ENCODE measurements at places on chromosomes 5 and 9. TPM values are rescaled to one million over a fixed set of nuclear protein-coding genes. Genes with fewer than 3 reads are reported as not detected.

- no peak for DNase-seq
These were observed 373.3 kb upstream of the FAM174A start for GRCh38 chr5:100161868-100162267.

Gene SMIM32
- 0.61 TPM for polyA plus RNA-seq

DNA sequence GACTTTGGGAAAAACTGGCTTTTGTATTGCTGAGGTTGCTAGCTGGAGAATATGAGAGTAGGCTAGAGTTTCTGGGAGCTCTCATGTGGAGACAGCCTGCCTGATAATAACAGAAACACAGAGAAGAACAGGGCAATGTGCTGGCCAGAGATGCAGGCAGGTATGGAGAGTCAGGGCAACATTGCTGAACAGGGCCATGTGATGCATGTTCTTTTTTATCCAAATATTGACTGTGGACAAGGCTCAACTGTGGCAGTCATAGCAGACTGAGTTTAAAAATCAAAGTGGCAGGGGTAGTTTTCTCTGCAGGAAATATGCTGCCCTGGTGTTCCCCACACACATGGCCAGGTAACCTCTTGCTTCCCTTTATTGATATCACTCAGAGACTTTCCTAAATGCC is 381.1 kb downstream of the RASEF start:
- no peak for DNase-seq

- no peak for DNase-seq
These were observed 157.1 kb downstream of the HTR1A start for GRCh38 chr5:63805151-63805550.

Gene GDF9
- 1.2 TPM for polyA plus RNA-seq

- DNase-seq = no peak
These were observed 3.2 kb upstream of the TMEM268 start for GRCh38 chr9:114607671-114608524.

DNA sequence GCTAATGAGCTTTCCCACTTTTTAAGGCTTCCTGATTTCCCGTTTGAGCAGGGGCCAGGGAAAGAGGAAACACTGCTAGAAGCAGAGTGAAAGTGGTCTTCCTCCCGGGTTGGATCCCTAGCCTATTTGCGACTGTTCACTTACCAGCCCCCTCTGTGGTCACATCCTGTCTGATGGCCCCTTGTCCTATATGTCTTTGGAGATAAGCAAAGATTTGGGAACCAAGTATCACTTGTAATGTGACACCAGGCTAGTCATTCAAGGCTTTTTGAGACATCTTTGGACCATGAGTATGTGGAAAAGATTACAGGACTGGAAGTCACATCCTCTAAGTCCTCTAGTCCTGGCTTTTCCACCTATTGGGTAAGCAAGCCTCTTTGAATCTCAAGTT is 6.1 kb downstream of the DNAJB5 start:
- no peak for DNase-seq

GRCh38 chr5:135568923-135569360 is 9.8 kb downstream of the CXCL14 start:
- no peak for DNase-seq

DNA sequence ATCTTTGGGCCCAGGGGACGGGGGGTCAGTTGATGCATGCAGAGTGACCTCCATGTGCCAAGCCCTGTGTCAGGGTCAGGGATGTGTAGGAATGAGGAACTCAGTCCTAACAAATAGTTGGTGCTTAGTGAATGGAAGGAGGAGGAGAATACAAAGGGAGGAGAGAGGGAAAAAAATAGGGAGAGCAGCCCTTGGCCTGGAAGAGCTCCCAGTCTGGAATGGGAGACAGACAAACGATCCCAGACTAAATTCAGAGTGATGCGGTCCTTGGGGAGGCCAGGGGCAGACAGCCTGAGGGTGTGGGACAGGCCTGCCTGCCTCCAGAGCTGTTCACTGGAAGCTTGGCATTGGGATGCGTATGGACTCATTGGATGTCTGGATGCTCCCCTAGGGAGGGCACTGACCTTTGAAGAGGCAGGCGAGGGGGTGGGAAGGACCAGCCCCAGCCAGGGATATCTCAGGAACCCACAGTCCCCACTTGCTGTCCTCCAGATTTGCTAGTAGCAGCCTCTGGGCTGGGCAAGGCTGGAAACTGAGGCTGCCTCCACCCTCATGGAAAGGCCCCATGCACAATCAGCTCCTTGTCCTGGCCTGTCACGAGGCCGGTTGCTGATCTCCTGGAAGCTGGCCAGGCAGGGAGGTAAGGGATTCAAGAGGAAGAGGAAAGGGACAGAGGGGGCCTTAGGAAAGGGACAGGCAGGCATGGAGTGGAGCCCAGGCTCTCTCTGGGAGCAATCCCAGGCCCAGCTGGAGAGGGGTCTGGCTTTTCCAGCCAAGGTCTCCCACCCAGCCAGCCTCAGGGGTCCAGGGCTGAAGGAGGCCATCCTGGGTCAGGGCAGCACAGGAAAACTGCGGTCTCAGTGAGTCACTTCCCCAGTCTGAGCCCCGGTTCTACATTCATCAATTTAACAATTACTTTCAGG is 69.0 kb upstream of the GGTA1 start:
- no peak for DNase-seq

DNA sequence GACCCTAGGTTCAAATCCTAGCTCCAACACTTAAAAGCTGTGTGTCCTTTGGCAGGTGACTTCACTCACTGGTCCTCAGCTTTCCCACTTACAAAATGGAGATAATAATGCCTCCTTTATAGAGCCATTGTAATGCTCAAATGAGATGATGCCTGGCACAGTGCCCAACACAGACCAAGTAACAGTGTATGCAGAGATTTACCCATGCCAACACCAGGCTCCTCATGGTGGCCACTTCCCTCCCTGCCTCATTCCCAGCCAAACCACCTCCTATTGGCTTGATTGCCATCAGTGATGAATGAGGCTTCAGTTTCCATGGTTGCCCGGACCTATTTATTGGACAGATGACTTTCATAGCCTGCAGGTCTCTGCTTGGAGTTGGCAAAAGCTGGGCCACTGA is 469.4 kb downstream of the CDK5RAP2 start:
- no peak for DNase-seq

DNA sequence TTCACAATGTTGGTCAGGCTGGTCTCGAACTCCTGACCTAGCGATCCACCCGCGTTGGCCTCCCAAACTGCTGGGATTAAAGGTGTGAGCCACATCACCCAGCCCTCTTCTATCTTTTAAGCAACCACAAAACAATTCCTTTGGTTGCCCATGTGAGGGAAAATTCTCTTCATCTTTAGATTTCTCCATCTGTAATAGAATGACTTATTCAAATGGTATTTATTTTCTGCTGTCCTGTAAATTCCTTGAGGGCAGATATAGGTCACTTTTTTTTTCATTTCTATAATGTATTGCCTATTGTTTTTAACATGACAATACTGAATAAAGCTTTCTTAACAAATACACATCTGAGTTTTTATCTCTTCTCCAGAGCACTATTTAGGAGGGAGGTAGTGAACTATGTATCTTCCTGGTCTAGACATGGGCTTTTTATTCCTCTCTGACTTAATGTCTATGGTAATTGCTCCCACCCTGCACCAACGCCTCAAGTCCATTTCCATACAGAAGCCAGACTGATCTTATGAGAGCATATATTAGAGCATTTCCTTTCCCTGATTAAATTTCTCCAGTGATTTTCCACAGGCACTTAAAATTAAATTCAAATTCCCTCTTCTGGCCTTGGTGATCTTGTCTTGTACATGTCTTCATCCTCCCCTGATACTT is 595.6 kb downstream of the CAAP1 start:
- no peak for DNase-seq

Gene GMCL2
- polyA plus RNA-seq = not detected

Gene SHISAL2B
- 7.4 TPM for polyA plus RNA-seq

DNA sequence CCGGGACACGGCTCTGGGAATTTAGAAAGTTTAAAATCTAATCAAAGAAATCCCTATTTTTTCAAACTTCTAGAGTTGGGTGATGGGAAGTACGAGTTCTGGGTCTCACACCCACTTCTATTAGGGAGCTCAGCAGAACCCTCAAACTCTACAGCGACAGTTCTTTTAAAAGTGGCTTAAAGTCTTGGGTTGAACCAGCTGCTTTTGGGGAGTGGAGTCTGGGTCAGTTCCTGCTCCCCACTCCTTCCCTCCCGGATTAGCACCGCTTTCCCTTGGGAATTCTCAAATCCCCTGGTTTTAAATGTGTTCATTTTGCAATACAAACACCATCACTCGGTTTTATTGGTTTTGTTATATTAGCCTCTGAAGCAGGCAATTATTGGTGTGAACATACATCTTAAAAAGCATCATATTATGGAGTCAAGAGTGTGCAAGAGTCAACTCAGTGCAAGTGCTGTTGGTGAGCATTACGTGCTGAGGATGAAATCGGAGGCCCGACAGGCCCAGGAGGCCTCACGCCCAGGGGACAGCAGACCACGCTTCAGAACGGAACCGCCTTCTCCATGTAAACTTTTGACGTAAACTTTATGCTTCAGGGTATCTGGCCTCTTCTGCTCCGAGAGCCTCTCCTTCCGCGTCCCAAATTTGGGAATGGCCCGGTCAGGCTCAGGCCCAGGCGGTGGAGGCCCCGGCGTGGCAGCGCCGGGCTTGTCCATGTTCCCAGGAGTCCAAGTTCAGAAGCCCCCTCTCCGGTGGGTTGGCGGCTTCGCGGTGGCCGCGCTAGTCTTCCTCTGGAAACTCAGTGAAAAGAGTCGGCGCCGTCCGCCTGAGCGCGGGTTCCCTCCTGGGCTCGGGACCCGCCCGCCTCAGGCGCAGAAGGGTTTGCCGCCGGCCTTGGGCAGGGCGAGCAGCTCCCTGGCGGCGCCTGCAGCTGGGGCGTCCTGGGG is 5.3 kb downstream of the IRX4 start:
- DNase-seq = no peak

GRCh38 chr5:98570010-98570409 is 203.5 kb upstream of the RGMB start:
- no peak for DNase-seq

GRCh38 chr5:62214701-62215100 is 91.3 kb upstream of the KIF2A start:
- DNase-seq = no peak

Gene ESM1
- 6.7 TPM for polyA plus RNA-seq

All from left lung (tissue), 14 donors.